ENCODE measurements at places on chromosomes 12 and 14. TPM values are rescaled to one million over a fixed set of nuclear protein-coding genes. Genes with fewer than 3 reads are reported as not detected.

DNA sequence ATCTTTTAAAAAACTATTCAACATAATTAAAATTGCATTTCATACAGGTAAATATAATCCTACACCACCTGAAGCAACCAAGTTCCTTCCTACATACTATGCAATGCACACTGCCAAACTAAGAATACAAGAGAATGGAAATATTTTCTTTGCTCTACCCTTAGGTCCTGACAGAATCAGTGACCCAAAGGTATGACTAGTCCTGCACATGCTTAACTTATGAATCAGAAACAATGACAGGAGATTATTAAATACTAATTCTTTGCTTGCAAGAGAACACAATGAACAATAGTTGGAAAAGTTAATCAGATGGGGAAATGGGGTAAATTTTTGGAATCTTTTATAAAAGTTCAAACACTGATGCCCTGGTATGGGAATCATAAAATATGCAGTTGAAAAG is 220.1 kb downstream of the SOX5 start:
- H3K4me3 ChIP-seq, result no peak overlapping the region
- H3K27ac ChIP-seq, result no peak overlapping the region
- H3K4me1 ChIP-seq, result no peaks in the 10 kb centered on the region

- no peak for DNase-seq
- no peak overlapping the region for H3K27ac ChIP-seq
- H3K4me1 ChIP-seq, result peaks cover 4% of the 10 kb centered on the region
- H3K27me3 ChIP-seq, result no peaks in the 10 kb centered on the region
- no peaks in the 10 kb centered on the region for H3K36me3 ChIP-seq
Observed at GRCh38 chr14:45089813-45090212, 5.9 kb downstream of the PRPF39 start.

POTEG gene
- not detected for total RNA-seq

DNA sequence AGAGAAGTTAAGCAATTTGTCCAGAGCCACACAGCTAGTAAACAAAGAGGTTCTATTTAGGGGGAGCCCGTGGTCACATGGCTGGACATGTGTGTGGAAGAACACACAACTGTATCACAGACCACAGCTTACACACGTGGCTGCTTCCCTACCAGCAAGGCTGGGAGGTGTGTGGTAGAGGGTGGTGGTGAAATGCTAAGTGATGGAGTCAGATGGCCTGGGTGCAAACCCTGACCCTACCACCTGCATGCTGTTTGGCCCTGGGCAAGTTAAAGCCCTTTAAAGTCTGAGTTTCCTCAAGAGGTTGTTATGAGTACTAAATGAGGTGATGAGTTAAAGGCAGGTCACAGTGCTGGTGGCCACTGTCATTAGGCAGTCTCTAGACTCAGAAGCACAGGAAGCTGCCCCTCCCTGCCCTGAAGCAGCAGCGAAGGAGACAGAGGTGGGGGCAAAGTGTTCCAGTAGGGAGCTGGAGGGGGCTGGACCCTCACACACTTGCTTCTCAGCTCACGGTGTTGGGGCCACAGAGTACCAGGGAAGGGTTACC is 64.2 kb downstream of the ERH start:
- no peaks in the 10 kb centered on the region for H3K27me3 ChIP-seq
- H3K36me3 ChIP-seq, result no peaks in the 10 kb centered on the region
- H3K4me1 ChIP-seq, result no peaks in the 10 kb centered on the region
- no peak for DNase-seq

- no peak overlapping the region for H3K27ac ChIP-seq
- DNase-seq, result no peak
Observed at GRCh38 chr12:82425241-82425640, 66.9 kb downstream of the METTL25 start.

RD3L gene
- total RNA-seq, result not detected

DNA sequence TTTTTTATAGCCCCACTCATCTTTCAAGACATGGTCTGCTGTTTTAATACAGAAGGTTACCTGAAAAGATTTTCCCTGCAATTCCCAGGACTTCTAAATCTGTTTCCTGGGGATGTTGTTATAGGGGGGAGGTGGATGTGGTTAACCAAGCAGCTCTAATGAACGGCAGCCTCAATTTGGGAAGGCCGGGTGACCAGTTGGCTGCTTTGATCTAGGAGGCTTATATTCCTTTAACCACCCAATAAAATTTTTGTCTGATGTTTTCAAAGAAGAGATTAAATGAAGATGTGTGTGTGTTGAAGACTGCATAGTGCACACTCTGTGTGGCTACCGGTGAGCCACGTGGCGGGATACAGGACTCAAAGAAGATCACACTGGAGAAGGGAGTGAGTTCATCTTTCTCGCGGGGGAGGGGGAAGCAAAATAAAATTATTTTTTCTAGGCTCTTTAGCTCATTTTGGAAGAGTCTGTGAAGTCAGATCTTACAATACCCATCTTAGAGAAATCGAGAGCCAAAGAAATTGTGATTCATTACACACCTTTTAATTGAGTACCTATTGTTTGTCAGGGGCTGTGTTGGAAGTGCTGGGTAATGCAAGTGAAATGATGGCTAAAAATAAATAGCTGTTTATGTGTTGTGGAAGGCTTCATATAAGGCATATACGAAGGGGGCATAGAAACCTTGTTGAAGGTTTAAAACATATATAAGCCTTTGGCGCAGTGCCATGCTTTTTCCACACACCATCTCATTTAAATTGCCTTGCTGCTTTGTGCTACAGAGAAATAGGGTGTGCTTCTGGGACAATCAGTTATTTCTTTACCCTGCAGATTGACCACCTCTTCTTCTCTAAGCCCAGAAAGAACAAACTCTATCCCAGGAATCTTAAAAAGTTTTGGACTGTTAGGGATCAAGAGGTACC is 18.5 kb downstream of the ELK3 start:
- no peaks in the 10 kb centered on the region for H3K4me1 ChIP-seq
- no peak overlapping the region for H3K4me3 ChIP-seq
- peak overlapping the region; percentile 36 for H3K27ac ChIP-seq
- H3K27me3 ChIP-seq, result no peaks in the 10 kb centered on the region
- H3K36me3 ChIP-seq, result no peaks in the 10 kb centered on the region

PRKAB1 gene
- 165 TPM for total RNA-seq

DNA sequence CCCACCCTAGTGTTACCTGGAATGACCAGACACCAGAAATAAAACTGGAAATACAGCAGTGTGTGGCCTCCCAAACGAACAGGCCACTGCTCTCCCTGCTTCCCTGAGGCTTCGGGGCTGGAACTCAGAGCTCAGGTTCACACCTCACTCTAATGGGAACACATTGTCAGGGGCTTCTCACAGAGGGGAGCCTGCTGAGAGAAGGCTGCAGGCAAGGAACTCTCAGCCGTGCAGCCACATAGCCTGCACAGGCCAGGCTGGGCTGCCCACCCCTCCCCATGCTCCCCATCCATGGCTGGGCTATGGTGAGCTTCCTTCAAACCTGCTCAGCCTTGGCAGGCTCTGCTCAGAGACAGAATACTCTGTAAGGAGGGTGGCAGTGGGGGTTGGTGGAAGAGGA is 302.5 kb downstream of the EMP1 start:
- no peak for DNase-seq
- H3K27me3 ChIP-seq, result no peaks in the 10 kb centered on the region
- no peak overlapping the region for H3K27ac ChIP-seq
- no peaks in the 10 kb centered on the region for H3K36me3 ChIP-seq

- peak; percentile 46 for DNase-seq
- H3K36me3 ChIP-seq, result peaks cover 3% of the 10 kb centered on the region
- peak overlapping the region; percentile 91 for H3K27ac ChIP-seq
- H3K4me1 ChIP-seq, result peaks cover 4% of the 10 kb centered on the region
- H3K4me3 ChIP-seq, result peak overlapping the region; percentile 76
Observed at GRCh38 chr14:102508774-102509745, 516 bp downstream of the ANKRD9 start.

DNA sequence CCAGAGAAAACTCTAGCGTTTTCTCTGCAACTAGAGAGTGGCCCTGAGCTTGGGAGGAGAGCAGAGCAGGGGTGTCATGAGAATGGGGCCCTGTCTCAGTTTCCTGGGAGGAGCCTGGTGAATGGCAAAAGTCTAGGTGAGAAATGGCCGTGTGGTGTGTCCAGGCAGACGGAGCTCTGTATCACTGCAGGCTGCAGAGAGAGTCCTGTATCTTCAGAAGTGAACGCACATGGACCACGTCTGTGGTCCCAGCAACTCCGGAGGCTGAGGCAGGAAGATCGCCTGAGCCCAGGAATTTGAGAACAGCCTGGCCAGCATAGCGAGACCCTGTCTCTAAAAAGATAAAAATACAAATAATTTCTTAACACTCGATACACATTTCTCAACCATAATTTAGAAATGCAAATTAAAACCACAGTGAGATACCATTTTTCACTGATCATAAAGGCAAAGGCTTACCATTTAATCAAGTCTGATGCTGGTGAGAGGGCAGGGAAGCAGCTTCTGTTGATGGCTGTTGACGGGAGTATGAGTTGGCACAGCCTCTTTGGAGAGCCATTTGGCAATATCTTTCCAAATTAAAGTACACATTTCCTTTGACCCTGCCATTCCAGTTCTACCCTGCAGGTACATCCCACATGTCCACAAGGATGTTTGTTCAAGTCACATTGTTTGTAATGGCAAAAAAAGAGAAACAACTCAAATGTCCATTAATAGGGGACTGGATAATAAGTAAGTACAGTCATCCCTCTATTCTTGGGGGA is 51.0 kb downstream of the NFKBIA start:
- no peak overlapping the region for H3K27ac ChIP-seq
- no peak overlapping the region for H3K4me3 ChIP-seq
- H3K36me3 ChIP-seq, result no peaks in the 10 kb centered on the region
- DNase-seq, result no peak
- H3K27me3 ChIP-seq, result no peaks in the 10 kb centered on the region

DNA sequence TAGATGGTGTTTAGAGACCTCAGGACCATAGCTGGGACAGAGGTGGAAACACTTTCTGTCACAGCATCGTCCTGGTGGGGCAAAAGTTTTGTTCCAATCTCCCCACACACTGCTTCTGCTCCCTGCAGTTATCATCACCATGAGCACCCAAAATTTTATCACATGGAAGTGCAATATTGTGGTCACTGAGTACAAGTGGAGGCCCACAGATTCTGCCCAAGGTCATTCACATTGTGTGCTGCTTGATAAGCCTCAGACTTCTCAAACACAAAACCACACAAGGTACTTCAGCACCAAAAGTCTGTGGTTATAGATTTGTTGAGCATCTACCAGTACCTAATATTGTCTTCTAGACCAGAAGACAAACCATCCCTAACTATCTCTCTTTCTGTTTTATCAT is 554 bp upstream of the KRT77 start:
- no peaks in the 10 kb centered on the region for H3K36me3 ChIP-seq
- H3K27me3 ChIP-seq, result no peaks in the 10 kb centered on the region
- no peaks in the 10 kb centered on the region for H3K4me1 ChIP-seq
- no peak overlapping the region for H3K27ac ChIP-seq

MAPK1IP1L gene
- 101 TPM for total RNA-seq

GRCh38 chr12:13289653-13290289 is 93.2 kb downstream of the EMP1 start:
- no peak overlapping the region for H3K27ac ChIP-seq
- H3K4me1 ChIP-seq, result no peaks in the 10 kb centered on the region
- H3K36me3 ChIP-seq, result no peaks in the 10 kb centered on the region
- DNase-seq, result no peak

KRT75 gene
- not detected for total RNA-seq

DNA sequence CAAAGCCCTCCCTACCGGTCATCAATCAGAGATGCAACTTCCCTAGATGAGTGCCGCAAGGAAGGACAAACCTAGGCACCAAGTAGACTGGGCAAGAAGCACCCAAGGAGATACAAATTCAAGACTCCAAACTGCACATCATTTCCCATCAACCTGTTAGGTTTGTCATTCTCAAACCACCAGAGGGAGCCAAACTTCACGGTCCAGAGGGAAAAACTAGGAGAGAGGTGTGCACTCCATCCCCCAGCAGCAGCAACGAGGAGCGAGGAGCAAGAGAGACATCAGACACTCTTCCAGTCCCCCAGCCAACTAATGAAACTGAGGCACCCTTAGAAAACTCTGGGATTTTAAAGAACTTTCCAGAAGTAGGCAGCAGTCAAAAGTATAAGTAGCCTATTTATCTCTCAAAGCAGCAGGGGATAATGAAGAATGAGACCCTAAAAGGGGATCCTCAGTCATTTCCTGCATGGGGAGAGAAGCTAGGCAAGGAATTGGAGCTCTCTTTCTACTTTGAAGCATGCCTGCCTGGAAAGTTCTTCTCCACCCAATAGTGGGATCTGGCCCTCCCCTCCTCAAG is 37.0 kb upstream of the NT5DC3 start:
- no peaks in the 10 kb centered on the region for H3K4me1 ChIP-seq
- H3K4me3 ChIP-seq, result no peak overlapping the region
- H3K27ac ChIP-seq, result no peak overlapping the region
- no peaks in the 10 kb centered on the region for H3K27me3 ChIP-seq

DNA sequence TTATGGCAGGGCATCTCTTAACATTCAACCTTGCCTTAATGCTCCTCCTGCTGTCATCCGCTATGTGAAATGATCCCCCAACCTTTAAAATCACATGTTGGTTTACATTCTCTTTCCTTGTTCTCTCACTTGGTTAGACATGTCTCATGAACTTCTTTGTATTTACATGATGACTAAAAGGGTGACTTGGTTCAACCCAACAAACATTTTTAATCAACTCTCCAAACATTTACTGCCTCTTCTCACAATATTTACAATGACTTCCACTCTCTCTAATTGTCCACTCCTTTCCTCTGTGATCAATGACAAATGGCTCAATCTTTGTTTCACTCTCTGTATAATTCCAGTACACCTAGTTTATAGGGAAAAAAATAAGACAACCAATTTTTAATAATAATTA is 506.1 kb downstream of the NELL2 start:
- DNase-seq, result no peak
- no peaks in the 10 kb centered on the region for H3K27me3 ChIP-seq
- H3K36me3 ChIP-seq, result no peaks in the 10 kb centered on the region
- no peaks in the 10 kb centered on the region for H3K4me1 ChIP-seq
- no peak overlapping the region for H3K27ac ChIP-seq

STYK1 gene
- 1.6 TPM for total RNA-seq

DNA sequence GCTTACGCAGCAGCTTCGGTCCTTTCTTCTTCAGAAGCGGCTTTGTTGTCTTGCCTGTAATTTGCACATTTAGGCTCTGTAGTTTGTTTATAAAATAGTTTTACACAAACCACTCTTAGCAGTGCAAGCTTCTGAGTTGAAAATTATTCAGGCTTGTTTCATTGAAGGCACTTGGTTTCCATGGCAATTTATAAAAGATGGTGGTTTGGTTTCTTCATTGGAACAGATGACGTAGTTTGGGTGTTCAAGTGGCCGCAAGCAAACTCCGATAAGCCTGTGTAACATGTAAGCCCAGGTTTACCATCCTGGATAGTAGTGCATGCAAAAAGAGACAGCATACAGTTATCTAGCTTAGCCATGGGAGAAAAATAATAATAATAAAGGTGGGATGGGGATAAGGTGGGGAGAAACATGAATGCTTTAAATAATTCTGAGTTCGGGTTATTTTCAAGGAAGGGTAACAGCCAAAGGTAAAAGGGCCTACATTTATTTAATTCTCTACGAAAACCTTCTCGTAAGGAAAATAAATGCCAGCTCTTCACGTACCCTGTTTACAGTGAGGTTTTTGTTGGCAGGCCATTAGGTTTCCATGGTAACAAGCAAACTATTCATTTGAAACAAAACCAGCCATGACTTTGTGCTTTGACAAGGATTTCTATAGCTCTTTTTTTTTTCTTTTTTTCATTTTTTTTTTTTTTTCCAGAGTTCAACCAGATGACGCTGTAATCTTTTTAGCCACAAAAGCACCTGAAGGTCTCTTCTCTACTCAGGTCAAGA is 189.6 kb upstream of the RPL10L start:
- H3K27me3 ChIP-seq, result no peaks in the 10 kb centered on the region
- H3K36me3 ChIP-seq, result no peaks in the 10 kb centered on the region
- H3K27ac ChIP-seq, result no peak overlapping the region
- no peaks in the 10 kb centered on the region for H3K4me1 ChIP-seq
- peak; percentile 3 for DNase-seq

NKX2-1 gene
- total RNA-seq, result not detected

Measured in kidney (tissue), 22 donors.